Right ventricle myocardium inferior (tissue), 1 donor: ENCODE measurements at places on chromosomes 5 and 9. TPM values are rescaled to one million over a fixed set of nuclear protein-coding genes. Genes with fewer than 3 reads are reported as not detected.

Gene HTR1A
- not detected for total RNA-seq

Gene NUP214
- total RNA-seq: 20.8 TPM

Gene C5orf52
- total RNA-seq: not detected

Gene TMEM171
- not detected for total RNA-seq

Gene ZNF608
- total RNA-seq: 9.3 TPM

Gene SHISAL2B
- total RNA-seq: not detected

GRCh38 chr5:96687812-96688453, 25.8 kb downstream of the CAST start:
- DNase-seq: no peak

DNA sequence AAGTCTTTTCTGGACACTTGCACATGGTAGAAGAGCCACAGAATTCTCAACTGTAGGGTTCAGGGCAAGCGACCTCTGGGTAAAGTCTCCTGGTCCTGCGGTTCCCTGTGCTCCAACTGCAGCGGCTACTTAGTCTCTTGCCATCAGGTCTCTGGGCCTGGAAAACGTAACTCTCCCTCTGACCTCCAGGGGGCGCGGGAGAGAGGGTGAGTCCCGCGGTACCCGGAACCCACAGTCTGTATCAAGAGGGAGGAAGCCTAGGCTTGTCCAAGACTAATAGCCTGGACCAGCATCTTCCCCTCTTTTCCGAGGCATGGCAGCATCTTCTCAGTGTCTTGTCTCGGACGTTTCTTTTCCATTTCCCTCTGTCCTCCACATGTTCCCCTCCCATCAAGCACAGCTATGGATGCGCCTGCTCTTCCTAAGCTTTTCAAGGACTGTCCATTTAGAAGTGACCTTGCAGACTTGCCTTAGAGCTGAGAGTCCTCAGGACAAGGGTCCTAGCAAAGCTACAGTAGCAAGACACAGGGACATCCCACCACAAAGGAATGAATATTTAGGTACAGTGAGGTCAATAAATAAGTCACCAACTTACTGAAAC, 59.3 kb downstream of the FSTL4 start:
- DNase-seq: no peak

DNA sequence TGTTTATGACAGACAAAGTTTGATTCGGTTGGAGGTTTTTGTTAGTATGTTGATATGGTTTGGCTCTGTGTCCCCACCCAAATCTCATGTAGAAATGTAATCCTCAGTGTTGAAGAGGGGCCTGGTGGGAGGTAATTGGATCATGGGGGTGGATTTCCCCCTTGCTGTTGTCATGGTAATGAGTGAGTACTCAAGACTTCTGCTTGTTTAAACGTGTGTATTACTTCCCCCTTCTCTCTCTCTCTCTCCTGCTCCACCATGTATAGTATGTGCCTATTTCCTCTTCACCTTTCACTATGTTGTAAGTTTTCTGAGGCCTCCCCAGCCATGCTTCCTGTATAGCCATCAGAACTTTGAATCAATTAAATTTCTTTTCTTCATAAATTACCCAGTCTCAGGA, 415.1 kb downstream of the HCN1 start:
- DNase-seq: no peak

DNA sequence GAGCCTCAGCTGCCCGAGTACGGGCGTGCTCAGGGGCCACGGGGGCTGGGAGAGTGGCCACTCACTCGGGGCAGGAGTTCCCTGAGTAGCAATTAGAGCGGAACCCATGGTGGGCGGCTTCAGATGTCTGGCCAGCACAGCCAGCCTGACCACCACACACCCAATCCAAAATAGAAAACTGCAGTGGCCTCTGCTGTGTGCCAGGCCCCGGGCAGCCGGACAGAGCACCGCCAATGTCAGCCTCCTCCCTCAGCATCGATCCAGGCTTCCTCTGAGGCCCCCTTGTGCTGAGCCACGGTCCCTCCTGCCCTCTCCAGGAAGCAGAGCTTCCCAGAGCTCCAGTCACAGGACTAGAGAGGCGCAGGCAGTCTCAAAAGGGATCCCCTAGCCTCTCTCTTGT, 2.7 kb downstream of the ADAMTS2 start:
- DNase-seq: no peak

DNA sequence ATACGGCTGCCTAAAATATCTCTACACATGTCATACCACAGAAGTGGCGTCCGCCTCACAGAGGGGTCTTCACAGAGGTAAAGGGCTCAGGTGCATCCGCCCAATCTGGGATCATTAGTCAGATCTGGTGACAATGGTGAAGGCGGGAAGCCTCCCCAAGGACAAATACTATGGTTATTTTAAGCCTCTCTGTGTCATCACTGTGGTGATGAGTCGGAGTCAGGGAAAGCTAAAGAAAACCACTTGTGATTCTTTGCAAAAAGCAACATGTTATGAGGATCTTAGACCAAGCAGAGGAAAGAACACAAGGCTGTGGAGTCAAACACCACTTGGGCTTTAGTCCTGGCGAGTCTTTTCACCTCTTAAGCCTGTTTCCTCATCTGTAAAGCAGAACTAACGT, 190.4 kb downstream of the DRD1 start:
- no peak for DNase-seq

DNA sequence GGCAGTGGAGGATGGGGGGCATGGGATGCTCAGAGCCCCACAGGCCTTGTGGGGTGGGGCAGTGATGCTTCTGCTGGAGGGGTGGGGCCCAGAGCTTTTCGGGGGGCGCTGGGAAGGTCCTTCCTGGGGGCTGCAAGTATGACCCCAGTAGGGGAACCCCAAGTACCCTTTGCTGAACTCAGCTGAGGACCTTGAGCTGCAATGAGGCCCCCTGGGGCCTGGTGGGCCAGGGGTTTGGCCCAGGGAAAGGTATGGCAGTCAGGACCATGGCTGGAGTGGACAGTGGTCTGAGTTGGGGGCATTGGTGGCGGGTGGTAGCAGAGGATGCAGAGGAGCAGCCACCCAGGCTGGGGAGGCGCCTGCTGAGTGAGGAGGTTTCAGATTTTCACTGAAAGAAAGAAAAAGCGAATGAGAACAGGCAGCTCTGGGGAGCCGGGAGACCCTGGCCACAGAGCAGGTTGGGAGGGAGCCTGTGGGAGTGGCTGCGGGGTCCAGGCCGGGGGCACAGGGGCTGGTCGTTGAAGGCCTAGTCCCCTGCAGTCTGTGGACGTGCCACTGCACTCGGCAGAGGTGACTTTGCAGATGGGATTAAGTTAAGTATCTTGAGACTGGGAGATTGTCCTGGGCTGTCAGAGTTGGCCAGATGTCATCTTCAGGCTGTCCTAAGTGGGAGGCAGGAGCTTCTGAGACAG, 19.2 kb downstream of the WNK2 start:
- no peak for DNase-seq

DNA sequence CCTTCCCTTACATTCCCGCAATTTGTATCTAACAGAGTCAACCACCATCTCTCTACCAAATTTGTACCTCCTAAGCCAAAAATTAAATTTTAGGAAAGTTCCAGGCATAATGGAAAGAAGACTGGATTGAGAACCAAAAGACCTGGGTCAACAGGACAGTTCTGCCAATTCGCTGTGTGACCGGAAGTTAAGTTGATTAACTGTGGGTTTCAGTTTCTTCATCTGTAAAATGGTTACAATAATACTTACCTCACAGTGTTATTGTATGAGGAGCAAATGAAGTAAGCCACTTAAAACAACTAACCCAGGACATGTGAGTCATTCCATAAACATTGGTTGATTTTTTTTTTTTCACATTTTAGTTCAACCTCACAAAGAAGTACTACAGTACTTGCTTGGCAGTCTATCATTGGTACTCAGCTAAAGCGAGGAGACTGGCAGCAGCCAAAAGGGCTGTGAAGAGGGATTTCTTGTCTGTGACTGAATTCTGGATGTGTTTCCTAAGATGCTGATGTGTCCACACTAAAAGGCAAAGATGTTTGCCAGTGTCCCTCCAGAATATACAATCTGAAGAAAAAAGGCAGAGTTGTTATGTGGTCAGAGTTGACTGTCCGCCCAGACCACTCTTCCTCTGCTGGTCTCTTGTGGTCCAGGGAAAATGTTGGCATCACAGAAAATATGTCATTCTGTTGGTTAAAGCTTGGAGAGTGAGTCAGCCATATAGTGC, 198.6 kb downstream of the TLE1 start:
- no peak for DNase-seq

DNA sequence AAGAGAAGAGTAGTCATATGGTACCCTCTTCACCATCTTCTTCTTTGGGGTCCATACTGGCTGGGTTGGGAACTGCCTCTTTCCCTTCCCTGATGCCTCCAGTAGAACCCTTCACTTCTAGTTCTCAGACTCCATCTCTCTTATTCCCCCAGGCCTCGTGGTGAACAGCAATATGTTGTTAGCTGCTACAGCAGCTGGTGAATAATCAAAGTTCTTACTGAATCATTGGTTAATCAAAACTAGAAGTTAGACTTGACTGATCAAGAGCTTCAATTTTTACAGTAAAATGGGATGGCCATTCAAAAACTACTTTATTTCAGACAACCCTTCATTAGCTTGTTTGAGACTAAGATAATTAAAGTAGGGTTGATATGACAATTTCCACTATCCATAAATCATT, 190.9 kb upstream of the GNA14 start:
- DNase-seq: no peak

- no peak for DNase-seq
Measured at GRCh38 chr5:142202282-142202681, 93.7 kb downstream of the NDFIP1 start.

DNA sequence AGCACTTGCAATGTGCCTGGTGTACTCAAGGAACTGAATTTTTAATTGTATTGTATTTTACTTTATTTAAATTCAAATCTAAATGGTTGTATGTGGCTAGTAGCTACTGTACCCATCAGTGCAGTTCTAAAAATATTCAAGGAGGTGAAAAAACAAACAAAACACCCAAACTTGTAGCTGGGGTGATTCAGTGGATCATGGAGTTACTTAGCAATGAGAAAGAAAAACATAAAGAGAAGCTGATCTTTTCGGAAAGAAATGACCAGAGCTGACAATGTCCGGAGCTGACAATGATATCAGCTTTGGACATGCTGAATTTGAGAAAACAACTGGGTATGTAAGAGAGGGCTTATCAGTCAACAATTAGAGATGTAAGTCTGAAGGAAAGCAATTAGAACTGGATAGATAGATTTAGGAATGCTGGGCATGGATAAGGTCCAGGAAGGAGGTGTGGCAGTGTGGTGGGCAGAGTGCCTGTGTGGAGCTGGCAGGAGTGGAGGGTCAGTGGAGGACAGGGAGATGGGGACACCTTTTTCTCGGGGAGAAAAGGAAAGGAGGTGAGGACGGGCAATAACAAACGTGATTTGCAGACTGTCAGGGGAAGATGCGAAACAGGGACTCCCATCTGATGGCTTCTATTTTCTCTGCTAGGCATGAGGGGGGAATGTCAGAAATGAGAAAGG, 113.2 kb downstream of the DCP2 start:
- DNase-seq: no peak

DNA sequence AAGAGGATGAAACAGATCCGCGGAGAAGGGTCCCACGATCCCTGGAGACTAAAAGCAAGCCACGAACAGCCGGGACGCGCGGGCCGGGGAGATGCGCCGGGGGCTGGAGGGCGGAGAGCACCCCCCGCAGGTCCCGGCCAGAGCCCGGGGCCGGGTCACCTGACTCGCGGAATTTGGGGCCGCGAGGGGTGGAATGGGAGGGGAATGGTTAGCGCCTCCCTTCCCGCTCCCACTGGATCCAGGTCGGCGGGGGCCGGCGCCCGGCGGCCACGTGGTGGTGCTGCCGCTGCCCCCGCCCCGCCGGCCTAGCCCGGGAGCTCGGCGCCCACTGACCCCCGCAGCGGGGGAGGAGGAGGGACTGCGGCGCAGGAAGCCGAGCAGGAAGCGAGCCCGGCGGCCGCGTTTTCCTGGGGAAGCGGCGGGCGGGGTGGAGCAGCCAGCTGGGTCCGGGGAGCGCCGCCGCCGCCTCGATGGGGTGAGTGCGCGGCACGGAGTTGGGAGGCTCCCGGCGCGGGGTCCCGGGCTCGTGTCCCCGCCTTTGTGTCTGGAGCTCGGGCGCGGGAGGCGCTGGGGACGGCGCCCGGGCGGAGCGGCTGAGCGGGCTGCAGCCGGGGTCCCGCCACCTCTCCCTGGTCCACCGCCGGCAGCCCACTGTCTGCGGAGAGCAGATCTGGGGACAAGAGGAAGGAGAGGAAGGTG, at the start of gene RAI14:
Gene RAI14 (plus strand): TSS at position 328 of the 699 bp plus-strand sequence. CDS start 30,592 bp downstream, outside the sequence.
- DNase-seq: peak; percentile 77

DNA sequence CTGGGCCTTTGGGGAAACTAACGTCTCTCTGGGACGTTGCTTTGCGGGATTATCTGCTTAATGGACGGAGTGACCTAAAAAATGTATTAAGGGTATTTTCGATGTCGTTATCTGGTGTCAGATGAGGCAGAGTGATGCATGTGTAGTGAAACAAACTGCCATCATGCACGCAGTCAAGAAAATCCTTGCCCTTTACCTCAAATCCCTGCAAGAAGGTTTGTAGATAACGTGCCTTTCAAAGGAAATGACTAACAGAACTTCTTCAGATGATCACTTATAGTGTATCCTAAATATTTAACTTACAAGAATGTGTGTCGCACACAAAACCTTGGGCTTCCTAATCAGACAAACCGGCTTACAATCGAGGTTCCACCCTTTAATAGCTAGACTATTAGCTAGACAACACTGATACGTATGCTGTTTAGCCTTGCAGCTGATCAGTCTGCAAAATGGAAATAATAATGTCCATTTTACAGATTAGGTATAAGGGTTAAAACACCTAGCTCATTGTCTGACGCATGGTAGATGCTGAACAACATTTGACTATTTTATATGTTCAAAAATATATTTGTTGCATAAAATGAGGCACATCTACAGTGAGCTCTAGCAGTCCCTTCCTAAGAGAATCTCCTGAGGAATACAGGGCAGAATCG, 541 bp upstream of the TBCA start:
- DNase-seq: no peak

GRCh38 chr9:33289496-33289895, 820 bp upstream of the NFX1 start:
- no peak for DNase-seq

DNA sequence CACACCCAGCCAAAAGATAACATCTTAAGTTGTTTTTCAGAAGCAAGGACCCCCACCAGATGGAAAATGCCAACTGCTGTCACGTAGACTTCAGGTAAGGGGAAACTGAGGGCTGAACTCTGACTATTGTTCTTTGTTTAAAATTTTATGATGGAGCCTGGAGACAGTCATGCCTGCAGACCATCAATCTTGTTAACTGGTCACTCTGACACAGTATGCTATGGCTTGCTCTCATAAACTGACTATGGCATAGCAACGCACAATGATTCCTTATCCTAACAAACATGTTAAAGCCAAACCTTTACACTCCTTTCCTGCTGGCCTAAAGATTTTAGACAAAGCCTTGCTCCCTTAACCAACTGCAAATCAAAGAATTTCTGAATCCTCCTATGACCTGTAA, 43.6 kb upstream of the GOLM1 start:
- DNase-seq: no peak

- no peak for DNase-seq
Measured at GRCh38 chr9:109801484-109801883, 21.5 kb downstream of the PALM2AKAP2 start.

GRCh38 chr5:122858451-122858850, 13.0 kb downstream of the SNX24 start:
- no peak for DNase-seq

GRCh38 chr5:53240661-53241060, 131.1 kb upstream of the MOCS2 start:
- DNase-seq: no peak
